ENCODE measurements at places on chromosomes 16 and 17. TPM values are rescaled to one million over a fixed set of nuclear protein-coding genes. Genes with fewer than 3 reads are reported as not detected.

- no peaks in the 10 kb centered on the region for H3K27me3 ChIP-seq
- no peak overlapping the region for H3K27ac ChIP-seq
- H3K36me3 ChIP-seq: peaks cover 41% of the 10 kb centered on the region
- H3K4me1 ChIP-seq: peaks cover 6% of the 10 kb centered on the region
- DNase-seq: no peak
These were observed 15.7 kb downstream of the CARHSP1 start for GRCh38 chr16:8853150-8853549.

The KCNG4 gene
- not detected for total RNA-seq

DNA sequence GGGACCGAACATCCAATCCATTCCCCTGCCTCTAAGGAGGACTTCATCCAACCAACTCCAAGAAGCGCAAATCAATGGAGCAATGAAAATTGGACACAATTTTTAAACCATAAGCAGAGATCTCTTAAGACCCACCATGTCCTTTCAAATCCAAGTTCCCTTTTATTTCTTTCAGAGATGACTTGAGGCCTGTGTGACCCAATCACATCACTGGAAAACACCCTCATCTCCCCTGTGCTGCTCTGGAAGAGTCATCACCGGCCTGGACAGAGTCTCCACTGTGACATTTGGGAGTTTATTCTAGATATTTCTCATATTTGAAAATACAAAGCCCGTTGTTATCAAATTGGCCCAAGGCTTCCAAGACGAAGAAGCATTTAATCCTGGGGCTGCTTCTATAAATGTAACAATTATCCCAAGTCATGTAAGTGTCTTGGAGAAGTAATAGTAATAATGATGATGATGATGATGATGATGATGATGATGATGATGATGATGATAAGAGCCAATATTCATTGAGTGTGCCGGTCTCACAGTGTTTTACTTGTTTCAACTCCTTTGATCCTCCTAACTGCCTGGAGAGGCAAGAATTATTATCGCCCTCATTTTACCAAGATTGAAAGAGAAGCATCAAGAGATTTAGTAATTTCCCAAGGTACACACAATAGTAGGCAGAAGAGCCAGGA, 72.1 kb downstream of the COPRS start:
- no peak overlapping the region for H3K27ac ChIP-seq
- H3K27me3 ChIP-seq: no peaks in the 10 kb centered on the region
- H3K4me1 ChIP-seq: no peaks in the 10 kb centered on the region
- no peak for DNase-seq
- H3K36me3 ChIP-seq: no peaks in the 10 kb centered on the region
- no peak overlapping the region for H3K4me3 ChIP-seq

DNA sequence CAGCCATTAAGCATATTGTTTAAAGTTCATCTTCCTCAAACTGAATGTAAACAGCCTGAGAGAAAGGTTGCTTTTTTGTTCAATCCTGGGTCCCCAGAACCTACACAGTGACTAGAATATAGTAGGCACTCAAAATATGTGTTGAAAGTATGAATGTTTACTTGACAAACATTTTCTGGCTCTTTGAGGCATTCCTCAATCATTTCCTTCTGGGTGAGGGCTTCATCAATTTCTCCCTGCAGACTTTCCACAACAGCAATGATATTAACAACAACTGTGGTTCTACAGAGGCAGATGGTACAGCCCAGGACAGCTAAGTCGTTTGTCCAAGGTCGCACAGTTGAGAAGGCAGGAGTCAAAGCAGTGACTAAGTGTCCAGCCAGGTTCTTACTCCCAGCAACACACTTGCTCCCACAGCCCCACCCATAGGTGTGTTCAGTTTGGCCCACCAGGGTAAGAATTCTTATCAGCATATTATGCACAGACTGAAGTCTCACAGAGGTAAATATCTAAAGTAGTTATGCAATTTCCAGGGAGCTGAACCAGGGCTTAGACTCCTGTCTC, 61.1 kb downstream of the HS3ST3B1 start:
- H3K4me3 ChIP-seq: no peak overlapping the region
- no peaks in the 10 kb centered on the region for H3K36me3 ChIP-seq
- peaks cover 25% of the 10 kb centered on the region for H3K4me1 ChIP-seq
- no peak for DNase-seq
- H3K27me3 ChIP-seq: no peaks in the 10 kb centered on the region
- H3K27ac ChIP-seq: no peak overlapping the region

The SLC52A1 gene
- total RNA-seq: not detected

GRCh38 chr16:72894293-72895151, 153.4 kb downstream of the ZFHX3 start:
- no peak overlapping the region for H3K4me3 ChIP-seq
- H3K27ac ChIP-seq: no peak overlapping the region

DNA sequence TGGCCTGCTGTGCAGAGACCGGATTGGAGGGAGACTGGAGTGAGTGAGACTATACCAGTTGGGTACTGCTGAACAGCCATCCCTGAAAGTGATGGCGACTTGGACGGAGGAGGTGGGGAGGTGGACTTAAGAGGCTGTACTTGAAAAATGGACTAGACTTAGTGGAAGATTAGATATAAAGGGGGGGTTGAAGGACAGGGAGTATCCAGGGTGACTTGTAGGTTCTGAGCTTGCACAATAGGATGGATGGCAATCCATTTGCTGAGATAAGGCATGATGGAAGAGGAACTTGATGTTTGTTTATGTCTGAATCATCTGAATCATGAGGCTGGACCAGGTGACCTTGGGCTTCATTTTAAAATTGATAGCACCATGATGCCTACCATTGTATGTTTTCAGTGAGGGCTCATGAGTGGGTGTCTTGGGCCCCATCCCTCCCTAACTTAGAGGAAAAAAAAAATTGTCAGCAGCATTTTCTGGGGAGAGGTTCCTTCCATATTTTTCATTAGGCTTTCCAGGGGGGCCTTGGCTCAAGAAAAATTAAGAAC, 41.2 kb downstream of the PRKCA start:
- H3K4me1 ChIP-seq: no peaks in the 10 kb centered on the region
- H3K4me3 ChIP-seq: no peak overlapping the region
- no peaks in the 10 kb centered on the region for H3K27me3 ChIP-seq
- no peaks in the 10 kb centered on the region for H3K36me3 ChIP-seq
- DNase-seq: no peak

The TMC6 gene
- total RNA-seq: 825 TPM

GRCh38 chr17:6476076-6476809, 32.0 kb downstream of the PIMREG start:
- DNase-seq: no peak
- no peaks in the 10 kb centered on the region for H3K4me1 ChIP-seq
- no peaks in the 10 kb centered on the region for H3K27me3 ChIP-seq
- H3K36me3 ChIP-seq: no peaks in the 10 kb centered on the region

- DNase-seq: peak; percentile 50
- peaks cover 98% of the 10 kb centered on the region for H3K4me1 ChIP-seq
- H3K27me3 ChIP-seq: no peaks in the 10 kb centered on the region
- no peak overlapping the region for H3K4me3 ChIP-seq
- H3K27ac ChIP-seq: peak overlapping the region; percentile 96
- peaks cover 3% of the 10 kb centered on the region for H3K36me3 ChIP-seq
These were observed 8.8 kb downstream of the SCIMP start for GRCh38 chr17:5225668-5226457.

DNA sequence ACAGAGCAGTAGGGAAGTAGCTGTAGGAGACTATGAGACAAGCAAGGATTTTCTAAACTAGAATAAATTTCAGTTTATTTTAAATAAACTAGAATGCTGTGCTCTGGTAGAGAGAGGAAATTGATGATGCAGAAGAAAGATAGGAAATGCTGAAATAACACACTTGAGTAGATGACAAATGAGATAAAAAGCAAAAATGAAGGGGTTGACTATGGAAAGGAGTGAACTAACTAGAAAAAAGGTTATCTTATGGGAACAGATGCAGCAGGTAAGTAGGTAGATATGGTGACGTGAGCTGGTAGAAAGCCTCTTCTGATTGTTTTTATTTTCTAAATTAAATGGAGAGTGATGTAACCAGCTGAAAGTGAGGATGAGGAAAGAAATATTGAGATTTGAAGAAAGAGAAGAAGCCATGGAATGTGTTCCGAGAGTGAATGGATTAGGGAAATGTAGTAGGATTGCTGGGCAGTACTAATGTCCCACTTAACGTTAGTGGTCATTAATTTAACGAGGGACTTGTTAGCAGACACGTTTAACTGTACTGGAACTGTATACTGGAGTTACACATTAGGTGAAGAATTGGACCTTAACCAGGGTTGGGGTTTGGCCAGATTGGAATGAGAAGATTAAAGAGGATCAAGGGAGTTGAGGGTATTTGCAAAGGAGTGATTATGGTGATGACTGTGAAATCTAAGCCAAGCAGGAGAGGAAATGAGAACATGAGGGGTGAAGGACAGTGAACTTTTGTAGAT, 196.5 kb downstream of the TANC2 start:
- no peaks in the 10 kb centered on the region for H3K36me3 ChIP-seq
- H3K4me3 ChIP-seq: no peak overlapping the region
- H3K4me1 ChIP-seq: no peaks in the 10 kb centered on the region

- no peak for DNase-seq
- no peak overlapping the region for H3K4me3 ChIP-seq
- peaks cover 2% of the 10 kb centered on the region for H3K27me3 ChIP-seq
- H3K4me1 ChIP-seq: no peaks in the 10 kb centered on the region
- no peak overlapping the region for H3K27ac ChIP-seq
These were observed 10.3 kb upstream of the RPL38 start for GRCh38 chr17:74192950-74193781.

The PFN1 gene
- total RNA-seq: 1,379 TPM

GRCh38 chr16:88540346-88540977, 29.7 kb upstream of the ZC3H18 start:
- no peak overlapping the region for H3K27ac ChIP-seq
- H3K4me1 ChIP-seq: peaks cover 72% of the 10 kb centered on the region
- no peak for DNase-seq
- H3K36me3 ChIP-seq: peaks cover 5% of the 10 kb centered on the region
- no peaks in the 10 kb centered on the region for H3K27me3 ChIP-seq

GRCh38 chr16:65095090-65095728, 26.7 kb downstream of the CDH11 start:
- no peak overlapping the region for H3K4me3 ChIP-seq
- H3K36me3 ChIP-seq: no peaks in the 10 kb centered on the region

DNA sequence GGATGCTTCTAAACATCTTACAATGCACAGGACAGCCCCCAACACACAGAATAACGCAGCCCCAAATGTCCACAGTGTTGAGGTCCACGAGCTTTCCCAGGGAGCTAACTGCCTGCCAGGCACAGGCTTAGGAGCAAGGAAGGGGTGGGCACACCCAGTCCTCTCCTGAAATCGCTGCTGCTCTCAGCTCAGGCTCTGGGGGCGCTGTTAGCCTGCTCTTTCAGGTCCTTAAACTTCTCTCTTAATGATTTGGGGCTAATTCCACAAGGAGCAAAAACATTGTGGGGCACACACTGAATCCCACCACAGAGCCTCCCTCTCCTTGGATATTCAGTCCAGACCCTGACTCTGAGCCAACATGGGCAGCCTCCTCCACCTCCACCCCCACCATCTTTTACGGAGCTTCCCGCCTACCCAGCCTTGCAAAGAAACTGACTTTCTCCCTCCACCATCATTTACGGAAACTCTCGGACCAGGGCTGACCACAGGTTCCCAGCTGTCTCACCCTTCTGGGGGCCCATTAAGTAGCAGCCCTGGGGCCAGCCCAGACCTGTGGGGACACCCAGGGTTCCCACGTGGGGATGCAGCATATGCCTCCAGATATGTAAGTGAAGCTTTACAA, 1.1 kb downstream of the CD300H start:
- peak; percentile 52 for DNase-seq
- H3K4me1 ChIP-seq: peaks cover 16% of the 10 kb centered on the region
- H3K4me3 ChIP-seq: no peak overlapping the region
- no peaks in the 10 kb centered on the region for H3K27me3 ChIP-seq
- no peak overlapping the region for H3K27ac ChIP-seq

DNA sequence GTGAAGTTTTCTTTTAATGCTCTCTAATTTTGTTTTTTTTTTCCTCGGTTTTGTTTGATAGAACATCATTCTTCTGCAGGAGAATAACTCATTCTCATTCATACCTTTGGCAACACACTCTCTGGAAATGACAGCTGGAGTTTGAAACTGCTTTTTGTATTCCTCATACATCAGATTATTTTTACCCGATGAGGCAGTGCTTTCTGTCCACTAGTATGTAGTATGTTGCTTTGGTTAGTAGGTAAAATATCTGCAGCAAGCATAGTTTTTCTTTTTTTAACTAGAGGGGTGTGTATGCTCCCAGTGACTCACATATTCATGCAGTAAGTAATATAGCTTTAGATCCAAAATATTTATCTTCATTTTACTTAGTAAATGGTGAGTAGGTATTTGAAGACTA, 6.4 kb downstream of the PRKCA start:
- no peak overlapping the region for H3K4me3 ChIP-seq
- no peak overlapping the region for H3K27ac ChIP-seq
- H3K4me1 ChIP-seq: peaks cover 6% of the 10 kb centered on the region
- no peak for DNase-seq
- H3K27me3 ChIP-seq: no peaks in the 10 kb centered on the region

DNA sequence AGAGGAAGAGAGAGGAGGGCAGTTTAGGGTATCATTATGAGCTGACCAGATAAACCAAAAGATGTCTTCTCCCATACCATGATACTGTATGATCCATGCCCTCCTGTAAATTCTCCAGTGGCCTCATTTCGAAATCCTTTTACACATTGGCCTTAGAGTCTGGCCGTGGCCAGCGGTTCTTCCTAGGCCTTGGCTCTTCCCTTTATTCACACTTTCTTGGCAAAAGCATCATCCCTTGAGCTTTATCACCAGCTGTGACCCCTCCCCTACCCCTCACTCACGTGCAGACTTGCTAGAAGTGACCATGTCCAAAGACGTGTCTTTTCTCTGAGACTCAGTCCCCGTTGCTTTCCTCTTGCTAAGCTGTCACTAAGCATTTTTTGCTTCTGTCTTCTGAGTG, 22.8 kb downstream of the KATNIP start:
- H3K4me1 ChIP-seq: no peaks in the 10 kb centered on the region
- DNase-seq: no peak
- no peak overlapping the region for H3K27ac ChIP-seq
- no peaks in the 10 kb centered on the region for H3K36me3 ChIP-seq
- H3K27me3 ChIP-seq: no peaks in the 10 kb centered on the region

- H3K27ac ChIP-seq: peak overlapping the region; percentile 75
- peaks cover 63% of the 10 kb centered on the region for H3K4me1 ChIP-seq
- no peaks in the 10 kb centered on the region for H3K27me3 ChIP-seq
- DNase-seq: no peak
These were observed 1.3 kb upstream of the UBALD2 start for GRCh38 chr17:76263896-76264295.

DNA sequence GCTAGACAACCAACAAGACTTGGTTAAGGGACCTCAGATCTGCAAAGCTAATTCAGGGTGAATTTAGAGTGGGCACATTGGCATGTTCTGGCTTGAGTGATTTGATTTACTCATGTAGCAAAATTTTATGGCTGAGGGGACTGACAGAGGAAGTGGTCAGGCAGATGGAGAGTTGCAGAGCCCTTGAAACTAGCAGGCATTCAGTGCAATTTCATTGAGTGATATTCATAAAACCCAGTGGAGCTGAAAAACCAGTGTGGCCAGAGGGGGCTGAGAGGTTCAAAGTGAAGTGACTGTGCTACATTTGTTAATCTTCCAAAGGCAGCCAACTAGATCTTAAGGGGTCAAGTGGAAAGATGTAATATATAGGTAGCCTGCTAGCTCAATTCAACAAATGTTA, 2.2 kb upstream of the TMEM94 start:
- no peaks in the 10 kb centered on the region for H3K36me3 ChIP-seq
- no peak overlapping the region for H3K4me3 ChIP-seq
- no peak for DNase-seq
- no peaks in the 10 kb centered on the region for H3K27me3 ChIP-seq

The ZMYND15 gene
- total RNA-seq: 3.5 TPM
